HuH-7 (cell line): ENCODE measurements at places on chromosomes 1 and 21.
A peak's percentile ranks its signal among the peaks of the same experiment; 100 is the strongest.

GRCh38 chr1:176448340-176448739, 14.6 kb upstream of the PAPPA2 start:
- no peak for DNase-seq

- no peak for DNase-seq
Measured at GRCh38 chr1:53561503-53562105, 102.4 kb downstream of the DMRTB1 start.

- no peak for DNase-seq
Measured at GRCh38 chr1:212637902-212638301, 29.3 kb downstream of the ATF3 start.

- peak; percentile 42 for DNase-seq
Measured at GRCh38 chr1:154442006-154442740, 37.0 kb downstream of the IL6R start.

DNA sequence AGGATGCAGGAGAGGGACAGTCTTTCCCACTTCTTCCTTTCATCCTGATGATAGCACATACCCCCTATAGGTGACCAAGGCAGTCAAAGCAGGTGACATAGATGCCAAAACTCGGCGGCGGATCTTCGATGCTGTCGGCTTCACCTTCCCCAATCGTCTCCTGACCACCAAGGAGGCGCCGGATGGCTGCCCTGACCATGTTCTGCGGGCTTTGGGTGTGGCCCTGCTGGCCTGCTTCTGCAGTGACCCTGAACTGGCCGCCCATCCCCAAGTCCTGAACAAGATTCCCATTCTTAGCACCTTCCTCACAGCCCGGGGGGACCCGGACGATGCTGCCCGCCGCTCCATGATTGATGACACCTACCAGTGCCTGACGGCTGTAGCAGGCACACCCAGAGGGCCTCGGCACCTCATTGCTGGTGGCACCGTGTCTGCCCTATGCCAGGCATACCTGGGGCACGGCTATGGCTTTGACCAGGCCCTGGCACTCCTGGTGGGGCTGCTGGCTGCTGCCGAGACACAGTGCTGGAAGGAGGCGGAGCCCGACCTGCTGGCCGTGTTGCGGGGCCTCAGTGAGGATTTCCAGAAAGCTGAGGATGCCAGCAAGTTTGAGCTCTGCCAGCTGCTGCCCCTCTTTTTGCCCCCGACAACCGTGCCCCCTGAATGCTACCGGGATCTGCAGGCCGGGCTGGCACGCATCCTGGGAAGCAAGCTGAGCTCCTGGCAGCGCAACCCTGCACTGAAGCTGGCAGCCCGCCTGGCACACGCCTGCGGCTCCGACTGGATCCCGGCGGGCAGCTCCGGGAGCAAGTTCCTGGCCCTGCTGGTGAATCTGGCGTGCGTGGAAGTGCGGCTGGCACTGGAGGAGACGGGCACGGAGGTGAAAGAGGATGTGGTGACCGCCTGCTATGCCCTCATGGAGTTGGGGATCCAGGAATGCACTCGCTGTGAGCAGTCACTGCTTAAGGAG, 2.9 kb downstream of the NCDN start:
- no peak for DNase-seq

DNA sequence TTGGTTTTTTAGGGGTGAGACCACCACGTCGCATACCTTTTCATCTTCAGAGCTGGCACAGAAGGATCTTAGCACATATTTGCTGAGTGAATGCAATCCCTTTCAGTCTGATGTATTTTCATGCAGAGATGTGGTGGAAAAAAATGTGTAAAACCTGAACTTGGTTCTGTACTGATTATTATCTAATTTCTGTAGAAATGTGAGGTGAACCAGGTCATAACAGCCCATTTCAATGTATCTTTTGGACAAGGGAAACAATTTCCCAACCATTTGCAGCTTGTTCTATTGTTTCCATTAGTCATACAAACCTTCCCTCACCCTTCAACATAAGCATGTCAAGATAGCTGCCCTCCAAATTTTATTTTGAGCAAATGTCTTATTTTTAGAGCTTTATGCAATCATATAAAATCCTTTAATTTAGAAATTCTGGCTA, 46.8 kb upstream of the RUNX1 start:
- DNase-seq = no peak

DNA sequence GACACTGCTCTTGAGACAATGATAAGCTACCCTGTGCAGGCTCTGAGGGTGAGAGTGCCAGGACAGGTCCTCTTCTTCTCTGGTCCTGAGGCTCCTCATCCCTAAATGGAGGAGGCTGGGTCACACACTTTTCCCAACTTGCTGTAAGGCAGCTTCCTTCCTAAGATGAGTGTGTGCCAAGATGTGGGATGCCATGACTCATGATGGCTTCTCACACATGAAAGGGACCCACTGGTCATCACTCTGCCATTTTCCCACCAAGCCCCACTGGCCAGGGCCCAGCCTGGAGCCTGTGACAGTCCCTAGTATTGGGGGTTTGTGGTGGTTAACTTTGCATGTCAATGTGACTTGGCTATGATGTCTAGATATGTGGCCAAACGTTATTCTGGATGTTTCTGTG, 54.4 kb downstream of the CNIH3 start:
- DNase-seq = no peak

DNA sequence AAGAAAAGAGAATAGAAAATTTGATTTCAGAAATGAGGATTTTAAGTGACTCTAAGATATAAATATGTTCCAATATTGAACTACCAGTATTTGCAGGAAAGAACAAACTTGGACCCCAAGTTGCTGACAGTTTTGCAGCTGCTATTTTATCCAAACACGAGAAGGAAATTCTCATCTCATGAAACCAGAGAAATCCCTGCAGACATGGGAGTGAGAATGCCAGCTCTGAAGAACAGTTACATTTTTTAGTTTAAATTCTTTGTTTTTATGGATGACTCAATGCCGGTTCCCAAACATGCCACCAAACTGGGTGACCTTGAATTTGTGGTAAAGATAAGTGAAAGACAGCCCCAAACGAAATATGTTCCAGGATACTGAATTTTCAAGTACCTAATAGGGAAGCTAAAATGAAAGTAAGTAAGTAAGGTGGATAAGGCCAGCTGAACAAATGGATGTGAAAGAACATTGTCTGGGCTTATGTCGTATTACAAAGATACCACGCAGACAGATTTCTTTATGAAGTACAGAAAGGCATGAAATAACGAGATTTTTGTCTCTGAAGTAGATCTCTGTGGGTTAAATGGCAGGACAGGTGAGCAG, 19.9 kb downstream of the TLR5 start:
- DNase-seq = no peak

- DNase-seq = no peak
Measured at GRCh38 chr1:88731475-88732269, 47.6 kb downstream of the PKN2 start.

DNA sequence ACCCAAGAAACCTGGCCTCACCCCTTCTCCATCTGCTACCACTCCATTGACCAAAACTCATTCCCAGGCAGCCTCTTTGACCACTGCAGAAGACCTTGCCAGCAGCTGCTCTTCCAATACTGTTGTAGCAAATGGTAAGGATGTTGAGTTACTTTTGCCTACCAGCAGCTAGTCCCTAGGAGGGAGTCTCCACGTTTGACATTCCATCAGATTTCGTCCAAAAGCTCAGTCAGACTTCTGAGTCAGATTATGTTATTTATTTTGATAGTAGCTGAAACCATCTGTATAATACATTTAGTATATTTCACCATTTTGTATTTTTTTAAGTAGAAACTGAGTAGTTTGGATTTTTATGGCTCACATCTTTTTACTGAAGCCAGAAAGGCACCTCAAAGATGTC, 51.5 kb upstream of the WNT2B start:
- no peak for DNase-seq

DNA sequence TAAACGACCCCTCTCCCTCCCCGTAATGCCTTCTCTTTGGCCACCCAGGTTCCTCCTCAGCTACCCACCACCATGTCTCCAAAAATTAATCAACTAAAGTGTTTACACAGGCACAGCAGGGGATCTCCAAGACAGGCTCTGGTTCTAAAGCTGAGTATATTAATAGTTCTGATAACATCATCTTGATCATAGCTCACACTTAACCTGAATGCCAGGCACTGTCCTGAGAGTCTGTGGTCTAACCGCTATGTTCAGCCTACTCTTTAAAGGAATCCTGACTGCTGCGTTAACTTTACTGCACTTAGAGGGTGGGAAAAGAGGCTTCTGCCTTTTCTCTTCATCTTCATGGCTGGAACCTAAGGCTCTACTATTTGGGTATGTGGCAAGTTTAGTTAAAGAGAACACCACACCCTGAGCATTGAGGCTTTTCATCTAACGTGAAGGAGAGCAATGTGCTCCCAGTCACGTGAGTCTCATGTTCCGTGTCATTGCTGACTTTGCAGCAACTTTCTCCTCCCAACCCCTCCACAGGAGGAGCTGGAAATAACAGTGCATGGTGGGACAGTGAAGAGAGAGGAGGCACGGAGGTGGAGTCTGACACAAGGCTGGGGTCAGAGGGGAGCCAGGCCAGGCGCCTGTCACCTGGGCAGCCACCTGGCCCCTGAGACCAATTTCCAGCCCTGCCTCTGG, 86.4 kb downstream of the FAM78B start:
- DNase-seq = no peak

GRCh38 chr1:33275706-33276572, 19.6 kb downstream of the ZNF362 start:
- no peak for DNase-seq

DNA sequence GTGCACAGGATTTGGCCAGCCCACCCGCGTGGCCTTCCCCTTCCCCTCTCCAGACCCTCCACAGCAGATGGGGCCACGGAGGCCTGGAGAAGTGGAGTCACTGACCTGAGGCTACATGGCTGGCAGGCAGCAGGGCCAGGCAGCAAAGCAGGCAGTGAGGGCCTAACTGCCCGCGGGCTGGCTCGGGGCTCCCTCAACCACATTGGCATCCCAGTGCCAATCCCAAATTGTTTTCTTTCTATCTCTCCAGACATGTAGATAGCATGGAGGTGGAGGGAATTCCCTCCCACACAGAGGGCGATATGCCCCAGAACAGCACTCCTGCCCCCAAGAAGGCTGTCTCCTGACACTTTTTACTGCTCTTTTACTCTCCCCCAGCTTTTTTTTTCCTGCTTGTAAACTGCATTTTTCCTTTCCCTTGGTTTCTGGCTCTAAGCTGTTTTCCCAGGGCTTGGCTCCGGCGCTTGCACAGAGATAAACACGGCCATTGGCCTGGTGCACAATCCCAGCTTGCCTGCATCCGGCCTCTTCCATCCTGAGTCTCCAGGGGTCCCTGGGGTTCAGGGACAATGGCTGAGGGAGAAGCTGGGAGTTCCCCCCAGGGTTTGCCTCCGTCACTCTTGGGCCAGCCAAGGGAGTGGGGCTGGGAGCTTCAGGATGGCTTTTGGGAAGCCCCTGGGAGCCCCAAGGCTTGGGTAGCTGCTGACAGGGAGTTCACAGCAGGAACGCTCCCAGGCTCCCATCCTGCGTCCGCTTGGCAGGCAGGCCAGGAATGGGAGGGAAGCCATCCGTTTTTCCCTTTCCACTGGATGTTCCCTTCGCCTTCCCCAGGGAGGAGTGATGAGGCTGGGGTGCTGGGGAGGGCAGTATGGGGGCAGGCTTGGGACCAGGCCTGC, 7.0 kb downstream of the EPHX1 start:
- no peak for DNase-seq

DNA sequence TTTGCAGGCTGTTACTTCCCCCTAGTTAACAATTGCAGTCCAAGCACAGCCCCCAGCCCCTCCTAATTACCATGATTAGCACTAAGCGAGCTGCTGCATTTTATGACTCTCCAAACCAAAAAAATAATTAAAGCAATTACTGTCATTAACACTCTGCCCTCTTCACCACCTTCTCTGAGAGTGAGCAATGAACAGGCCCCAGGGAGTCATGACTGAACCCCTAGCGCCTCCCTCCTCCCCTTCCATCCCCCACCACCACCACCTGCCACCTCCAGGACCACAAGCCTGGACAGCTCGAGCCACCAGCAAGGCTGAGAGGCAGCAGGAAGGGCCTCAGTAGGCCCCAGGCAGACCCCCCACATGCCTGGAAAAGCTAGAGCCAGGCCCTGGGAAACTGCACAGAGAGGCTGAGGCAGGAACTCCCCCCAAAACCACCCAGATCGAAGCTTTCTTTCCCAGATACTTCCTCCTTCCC, 35.5 kb upstream of the ZC3H12A start:
- no peak for DNase-seq

DNA sequence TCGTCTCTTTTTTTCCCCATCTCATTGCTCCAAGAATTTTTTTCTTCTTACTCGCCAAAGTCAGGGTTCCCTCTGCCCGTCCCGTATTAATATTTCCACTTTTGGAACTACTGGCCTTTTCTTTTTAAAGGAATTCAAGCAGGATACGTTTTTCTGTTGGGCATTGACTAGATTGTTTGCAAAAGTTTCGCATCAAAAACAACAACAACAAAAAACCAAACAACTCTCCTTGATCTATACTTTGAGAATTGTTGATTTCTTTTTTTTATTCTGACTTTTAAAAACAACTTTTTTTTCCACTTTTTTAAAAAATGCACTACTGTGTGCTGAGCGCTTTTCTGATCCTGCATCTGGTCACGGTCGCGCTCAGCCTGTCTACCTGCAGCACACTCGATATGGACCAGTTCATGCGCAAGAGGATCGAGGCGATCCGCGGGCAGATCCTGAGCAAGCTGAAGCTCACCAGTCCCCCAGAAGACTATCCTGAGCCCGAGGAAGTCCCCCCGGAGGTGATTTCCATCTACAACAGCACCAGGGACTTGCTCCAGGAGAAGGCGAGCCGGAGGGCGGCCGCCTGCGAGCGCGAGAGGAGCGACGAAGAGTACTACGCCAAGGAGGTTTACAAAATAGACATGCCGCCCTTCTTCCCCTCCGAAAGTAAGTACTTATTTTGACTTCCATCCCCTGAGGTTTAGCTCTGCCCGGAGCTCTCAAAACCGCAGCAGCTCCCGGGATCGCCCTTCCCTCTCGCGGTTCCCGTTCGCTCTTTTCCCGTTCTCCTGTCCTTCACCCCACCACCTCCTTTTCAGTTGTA, 1.5 kb downstream of the TGFB2 start:
- no peak for DNase-seq

- no peak for DNase-seq
Measured at GRCh38 chr1:59697150-59697800, 117.5 kb upstream of the HOOK1 start.

GRCh38 chr1:180630408-180631193, 1.2 kb upstream of the XPR1 start:
- no peak for DNase-seq

DNA sequence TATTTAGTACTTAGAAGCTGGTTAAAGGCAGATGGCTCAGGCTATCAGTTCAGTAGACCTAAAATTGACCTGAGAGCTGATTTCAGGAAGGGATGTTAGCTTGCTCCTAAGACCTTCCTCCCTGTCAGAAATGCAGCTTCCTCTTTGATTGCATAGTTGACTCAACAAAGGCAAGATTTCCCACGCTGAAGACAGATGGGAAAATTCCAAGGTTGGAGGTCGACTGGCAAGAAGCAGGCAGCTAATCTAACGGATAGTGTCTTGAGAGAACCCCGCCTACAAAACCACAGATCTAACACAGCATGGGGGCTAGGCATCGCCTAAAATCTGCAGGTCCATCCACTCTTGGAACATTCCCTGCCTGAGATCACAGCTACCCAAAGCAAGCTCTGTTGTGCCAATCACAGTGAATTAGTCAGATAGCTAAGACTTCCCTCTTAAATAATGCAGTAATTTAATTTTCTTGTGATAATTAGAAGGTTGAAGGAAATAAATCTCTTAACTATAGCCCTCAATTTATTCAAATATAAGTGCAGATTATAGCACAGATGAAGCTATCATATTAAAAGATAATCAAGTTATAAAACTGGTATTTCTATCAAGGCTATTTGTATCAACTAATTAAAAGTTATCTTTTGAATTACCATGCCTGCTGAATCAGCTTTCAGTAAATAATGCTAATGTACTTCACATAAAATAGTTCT, 357.8 kb upstream of the SGIP1 start:
- no peak for DNase-seq
